ENCODE measurements at places on chromosomes 11 and 22. TPM values are rescaled to one million over a fixed set of nuclear protein-coding genes. Genes with fewer than 3 reads are reported as not detected.

The GGT5 gene
- 21.3 TPM for total RNA-seq

The PHLDA2 gene
- total RNA-seq: 8.8 TPM

The LRRC10B gene
- total RNA-seq: not detected

The SLC15A3 gene
- total RNA-seq: 5.6 TPM

The OVOL1 gene
- total RNA-seq: not detected

The KDELR3 gene
- total RNA-seq: 43.3 TPM

The FREY1 gene
- 2.6 TPM for total RNA-seq

The GPR152 gene
- total RNA-seq: not detected

The MUC5AC gene
- not detected for total RNA-seq

The SUSD2 gene
- 0.10 TPM for total RNA-seq

The TRPC6 gene
- total RNA-seq: under 0.01 TPM

The APLP2 gene
- total RNA-seq: 845 TPM

The OTOG gene
- total RNA-seq: not detected

The TYR gene
- total RNA-seq: 0.29 TPM

The SLC7A4 gene
- under 0.01 TPM for total RNA-seq
